Stromal cell of bone marrow (primary cell): ENCODE measurements at places on chromosomes 13 and 19.
A peak's percentile ranks its signal among the peaks of the same experiment; 100 is the strongest.

GRCh38 chr13:62302341-62302740 is 886.7 kb upstream of the PCDH20 start:
- DNase-seq: no peak

DNA sequence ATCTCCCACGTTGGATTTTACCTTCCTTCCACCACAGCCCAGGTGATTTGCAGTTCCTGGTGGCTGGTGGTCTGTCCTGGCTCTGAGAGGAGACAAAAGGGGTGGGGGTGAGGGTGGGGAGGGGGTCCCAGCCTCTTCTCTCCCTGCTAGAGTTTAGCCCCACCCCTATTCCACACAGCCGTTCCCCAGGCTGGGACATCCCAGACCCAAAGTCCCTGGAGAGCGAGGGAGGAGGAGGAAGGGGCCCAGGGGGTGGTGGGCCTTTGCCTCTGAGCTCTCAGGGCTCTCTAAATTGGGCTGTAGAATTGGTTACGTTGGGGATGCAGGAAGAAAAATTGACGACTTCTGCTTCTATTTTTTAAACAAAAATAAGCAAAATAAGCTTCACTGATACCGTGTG is 81.9 kb downstream of the SLC6A16 start:
- DNase-seq: no peak

DNA sequence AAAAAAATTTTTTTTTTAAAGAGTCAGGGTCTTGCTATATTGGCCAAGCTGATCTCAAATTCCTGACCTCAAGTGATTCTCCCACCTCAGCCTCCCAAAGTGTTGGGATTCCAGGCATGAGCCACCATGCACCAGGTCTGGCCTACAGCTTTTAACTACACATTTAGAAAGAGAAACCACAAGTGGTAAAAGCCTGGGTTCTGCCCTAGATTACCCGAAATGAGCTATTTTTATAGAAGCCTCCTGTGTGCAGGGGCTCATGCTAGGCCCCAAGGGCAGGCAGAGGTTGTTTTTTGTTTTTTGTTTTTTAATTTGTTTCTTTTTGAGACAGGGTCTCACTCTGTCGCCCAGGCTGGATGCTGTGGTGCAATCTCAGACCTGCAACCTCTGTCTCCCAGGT is 14.0 kb upstream of the MYADM start:
- DNase-seq: no peak

- DNase-seq: no peak
These were observed 99.6 kb upstream of the MCF2L start for GRCh38 chr13:112869202-112870050.

- DNase-seq: peak; percentile 52
These were observed 102.7 kb downstream of the ZAR1L start for GRCh38 chr13:32212421-32212820.

DNA sequence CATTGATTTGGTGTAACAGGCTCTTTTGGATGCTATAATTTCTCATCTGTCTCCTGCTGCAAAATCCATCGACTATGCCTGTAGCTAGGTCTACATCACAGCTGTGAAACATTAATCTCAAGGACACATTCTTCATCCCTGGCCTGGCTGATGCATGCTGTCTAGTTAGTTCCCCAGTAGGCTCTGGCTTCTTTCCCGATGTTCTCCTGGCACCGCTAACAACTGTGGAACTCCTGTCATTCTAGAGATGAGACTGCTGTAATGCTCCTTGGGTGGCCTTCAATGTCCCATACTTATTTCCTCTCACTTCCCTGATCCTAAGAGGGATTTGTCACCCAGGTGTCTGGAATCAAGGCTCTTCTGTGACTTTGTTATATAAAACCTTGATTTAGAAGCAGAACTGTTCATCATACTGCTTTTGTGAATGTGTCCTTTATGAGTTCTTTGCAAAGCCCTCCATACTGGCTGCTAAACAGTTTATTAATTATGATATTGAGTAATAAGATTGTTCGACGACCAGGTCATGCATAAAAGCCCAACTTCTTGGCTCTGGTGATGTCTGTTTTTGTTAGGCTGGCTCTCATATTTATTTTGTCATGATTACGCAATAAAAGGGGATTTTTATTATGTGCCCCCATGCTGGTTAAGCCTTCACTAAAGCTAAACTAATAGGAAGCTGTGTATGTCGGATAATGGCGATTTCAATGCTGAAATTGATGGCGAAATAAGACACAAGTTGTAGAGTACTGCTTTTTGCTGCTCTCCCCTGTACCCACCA is 227.5 kb downstream of the DCT start:
- no peak for DNase-seq
